Body of pancreas (tissue), 4 donors: ENCODE measurements at places on chromosomes 5 and 9.
A peak's percentile ranks its signal among the peaks of the same experiment; 100 is the strongest.

GRCh38 chr9:77013932-77014596 lies 5.4 kb upstream of the FOXB2 start:
- no peak for DNase-seq

DNA sequence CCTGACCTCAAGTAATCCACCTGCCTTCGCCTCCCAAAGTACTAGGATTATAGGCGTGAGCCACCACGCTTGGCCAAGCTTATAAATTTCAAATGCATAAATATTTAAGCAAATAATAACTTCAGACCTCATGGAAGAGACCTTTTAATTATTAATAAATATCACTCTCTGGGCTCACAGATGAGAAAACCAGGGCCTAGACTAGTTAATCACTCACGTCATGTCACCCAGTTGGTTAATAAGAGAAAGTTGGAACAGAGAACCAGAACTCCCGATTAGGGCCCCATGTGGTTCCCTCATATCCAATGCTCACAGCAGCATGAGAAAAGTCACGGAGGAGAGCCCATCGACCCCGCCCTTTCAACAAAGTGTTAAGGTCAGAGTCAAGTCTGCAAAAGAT lies 79.3 kb downstream of the EPB41L4A start:
- DNase-seq, result no peak

GRCh38 chr9:107438211-107439031 lies 51.1 kb downstream of the KLF4 start:
- no peak for DNase-seq

DNA sequence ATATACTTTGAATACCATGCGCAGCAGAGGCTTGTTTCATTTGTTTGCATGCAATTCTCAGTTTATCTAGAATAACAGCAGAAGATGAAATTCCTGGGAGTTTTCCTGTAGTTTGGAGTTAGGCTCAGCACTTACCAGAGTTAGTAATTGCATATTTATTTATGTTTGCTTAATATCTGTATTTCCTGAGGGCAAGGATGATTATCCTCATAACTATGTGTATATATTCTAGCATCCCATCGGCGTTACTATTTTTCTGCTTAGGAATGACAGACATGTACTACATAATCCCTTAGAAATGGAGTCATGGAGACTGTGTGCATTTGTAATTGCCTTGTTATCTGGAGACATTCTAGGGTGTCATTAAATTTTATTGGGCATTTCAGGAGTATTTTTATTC lies 1184.8 kb downstream of the DTWD2 start:
- no peak for DNase-seq

DNA sequence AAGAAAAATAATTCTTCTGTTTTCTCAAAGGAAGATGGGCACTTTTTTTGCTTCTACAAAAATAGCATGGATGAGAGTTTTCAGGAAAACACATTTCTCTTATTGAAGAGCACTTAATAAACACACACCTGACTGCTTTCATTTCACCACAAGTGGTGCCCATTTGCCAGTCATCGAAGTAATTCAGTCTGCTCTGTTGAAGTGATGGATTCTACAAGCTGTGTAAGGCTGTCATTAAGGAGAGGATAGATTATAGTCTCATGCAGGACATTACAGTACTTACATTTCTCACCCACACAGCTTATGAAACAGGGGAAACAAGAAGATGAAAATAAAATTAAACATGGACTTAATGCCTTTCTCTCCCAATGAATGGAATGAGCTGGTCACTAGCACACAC lies 165.2 kb downstream of the NR2F1-AS1 start:
- DNase-seq, result no peak

- no peak for DNase-seq
These were observed 302.7 kb upstream of the RFX3 start for GRCh38 chr9:3828495-3828894.

DNA sequence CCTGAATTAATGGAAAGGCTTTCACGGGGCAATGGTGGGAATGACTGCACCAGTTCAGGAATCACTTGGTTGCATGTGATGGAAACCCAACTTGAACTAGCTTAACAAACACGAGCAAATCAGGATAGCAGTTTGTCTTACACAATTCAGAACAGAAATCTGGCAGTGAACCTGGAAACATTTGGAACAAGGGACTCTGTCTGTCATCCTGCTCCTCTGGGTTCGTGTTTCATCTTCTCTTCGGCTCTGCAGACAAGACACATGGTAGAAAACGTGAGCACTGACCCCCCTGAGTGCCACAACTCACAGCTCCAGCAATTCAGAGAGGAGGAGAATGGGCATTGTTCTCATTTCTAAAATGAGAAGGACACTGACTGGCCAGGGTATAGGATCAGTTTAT lies 218.1 kb upstream of the NREP start:
- no peak for DNase-seq

DNA sequence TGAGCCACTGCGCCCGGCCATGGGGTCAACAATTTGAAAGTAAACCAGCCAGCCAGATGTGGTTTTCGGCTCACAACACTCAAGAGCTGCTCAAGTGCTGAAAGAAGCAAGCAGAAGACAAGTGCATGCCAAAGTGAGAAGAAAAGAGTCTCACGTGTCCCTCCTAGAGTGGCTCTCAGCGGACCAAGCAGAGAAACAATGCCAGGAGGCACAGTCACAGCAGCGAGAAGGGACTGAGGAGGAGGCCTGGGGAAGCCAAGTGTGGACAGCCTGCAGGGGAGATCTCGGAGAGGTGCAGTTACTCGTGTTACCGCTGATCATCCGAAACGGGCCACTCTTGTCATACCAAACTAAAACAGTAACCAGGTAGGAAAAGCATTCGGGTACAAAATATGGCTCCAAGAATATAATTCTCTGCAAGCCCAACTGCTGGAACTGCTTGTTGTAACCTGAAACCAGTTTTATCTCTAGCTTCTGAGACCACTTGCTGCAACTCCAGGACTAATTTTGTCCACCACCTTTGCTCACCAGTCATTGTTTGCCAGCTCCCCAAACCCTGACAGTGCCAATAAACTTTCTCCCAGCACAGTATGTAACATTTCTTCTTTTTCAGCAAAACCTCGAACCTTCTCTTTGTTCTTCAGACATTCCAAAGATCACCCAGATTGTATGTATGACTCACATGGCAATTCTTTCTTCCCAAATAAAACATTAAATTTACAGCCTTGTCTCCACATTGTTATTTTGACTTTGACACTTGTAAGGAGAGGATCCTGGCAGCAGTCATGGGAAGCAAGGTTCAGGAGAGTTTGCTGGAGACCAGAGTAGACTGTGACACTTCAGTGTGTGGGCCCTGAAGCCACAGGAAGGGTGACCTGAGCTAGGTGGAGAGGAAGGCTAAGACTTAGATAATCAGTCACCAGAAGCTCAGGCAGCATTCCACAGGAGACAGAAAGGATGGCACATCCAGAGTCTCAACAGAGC lies 6.3 kb downstream of the SLC35D2 start:
- no peak for DNase-seq

DNA sequence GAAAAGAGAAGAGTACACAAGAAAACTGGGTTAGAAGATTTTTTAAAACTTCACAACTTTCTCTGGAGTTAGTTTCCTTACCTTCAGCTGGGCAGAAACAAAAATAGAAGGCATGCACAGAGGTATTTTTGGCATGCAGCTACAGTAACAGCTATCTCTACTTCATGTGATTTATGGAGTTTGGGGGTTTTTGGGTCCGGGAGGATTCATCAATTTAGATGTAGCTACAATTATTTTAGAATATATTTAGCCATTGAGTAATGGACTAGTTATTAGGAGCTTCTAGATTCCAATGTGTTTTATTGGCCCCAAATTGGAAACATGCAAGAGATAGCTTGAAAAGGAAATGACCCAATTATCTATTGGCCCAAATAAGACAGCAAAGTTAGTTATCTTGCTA lies 91.6 kb upstream of the TNFAIP8 start:
- DNase-seq, result no peak

DNA sequence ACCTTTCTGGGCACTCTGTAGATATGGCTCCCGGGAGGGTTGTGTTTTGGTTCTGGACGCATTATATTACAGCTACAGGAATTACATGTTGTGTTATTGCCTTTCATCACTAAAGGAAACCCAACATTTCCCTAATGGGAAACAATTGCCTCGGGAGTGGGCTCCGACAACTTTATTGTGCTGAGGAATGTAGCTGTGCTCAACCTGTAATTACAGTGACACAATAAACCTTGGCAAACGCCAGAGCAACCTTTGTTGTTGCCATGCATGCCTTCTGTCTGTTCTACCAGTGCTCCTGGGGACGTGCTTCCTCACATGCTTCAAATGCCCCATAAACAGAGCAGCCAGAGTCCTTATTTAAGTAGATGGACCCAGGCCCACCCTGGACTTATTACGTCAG lies 182.4 kb downstream of the DIRAS2 start:
- DNase-seq, result no peak

GRCh38 chr5:35884191-35884769 lies 27.6 kb downstream of the IL7R start:
- no peak for DNase-seq

DNA sequence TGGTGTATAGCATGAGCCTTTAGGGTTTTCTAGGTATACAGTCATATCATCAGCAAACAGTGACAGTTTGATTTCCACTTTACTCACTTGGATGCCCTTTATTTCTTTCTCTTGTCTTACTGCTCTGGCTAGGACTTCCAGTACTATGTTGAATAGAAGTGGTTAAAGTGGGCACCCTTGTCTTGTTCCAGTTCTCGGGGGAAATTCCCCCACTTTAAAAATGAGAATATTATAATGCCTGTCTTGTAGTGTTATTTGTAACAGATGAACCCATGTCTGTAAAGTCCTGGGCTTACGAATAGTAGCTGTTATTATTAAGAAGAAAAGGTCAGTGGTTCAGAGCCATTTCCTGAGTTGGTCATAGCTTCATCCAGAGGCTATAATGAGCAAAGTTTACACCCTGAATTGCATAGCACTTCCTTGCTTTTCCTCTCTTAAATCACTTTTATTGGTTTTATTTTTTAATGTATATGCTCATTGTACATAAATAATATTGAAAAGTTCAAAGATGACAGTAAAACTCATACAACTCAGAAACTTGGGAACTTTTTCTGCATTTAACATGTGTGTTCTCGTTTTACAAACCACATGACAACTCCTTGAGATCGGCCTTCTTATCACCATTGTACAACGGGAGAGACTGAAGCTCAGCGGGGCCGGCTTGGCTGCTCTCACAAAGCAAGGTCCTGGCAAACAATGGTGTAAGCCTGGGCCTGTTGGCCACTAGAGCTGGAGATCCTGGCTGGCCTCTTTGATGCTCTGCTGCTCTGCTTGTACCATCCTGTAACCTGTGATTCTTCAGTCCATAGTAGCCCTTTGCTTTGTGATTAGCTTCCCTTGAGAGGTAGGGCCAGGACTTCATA lies 85.2 kb downstream of the CYFIP2 start:
- DNase-seq, result no peak

GRCh38 chr5:179820483-179821297 lies at the start of gene SQSTM1:
Gene SQSTM1, plus strand, starts transcription at chr5:179820905. Its CDS starts 32 bp downstream, at chr5:179820937.
- DNase-seq, result peak; percentile 86

DNA sequence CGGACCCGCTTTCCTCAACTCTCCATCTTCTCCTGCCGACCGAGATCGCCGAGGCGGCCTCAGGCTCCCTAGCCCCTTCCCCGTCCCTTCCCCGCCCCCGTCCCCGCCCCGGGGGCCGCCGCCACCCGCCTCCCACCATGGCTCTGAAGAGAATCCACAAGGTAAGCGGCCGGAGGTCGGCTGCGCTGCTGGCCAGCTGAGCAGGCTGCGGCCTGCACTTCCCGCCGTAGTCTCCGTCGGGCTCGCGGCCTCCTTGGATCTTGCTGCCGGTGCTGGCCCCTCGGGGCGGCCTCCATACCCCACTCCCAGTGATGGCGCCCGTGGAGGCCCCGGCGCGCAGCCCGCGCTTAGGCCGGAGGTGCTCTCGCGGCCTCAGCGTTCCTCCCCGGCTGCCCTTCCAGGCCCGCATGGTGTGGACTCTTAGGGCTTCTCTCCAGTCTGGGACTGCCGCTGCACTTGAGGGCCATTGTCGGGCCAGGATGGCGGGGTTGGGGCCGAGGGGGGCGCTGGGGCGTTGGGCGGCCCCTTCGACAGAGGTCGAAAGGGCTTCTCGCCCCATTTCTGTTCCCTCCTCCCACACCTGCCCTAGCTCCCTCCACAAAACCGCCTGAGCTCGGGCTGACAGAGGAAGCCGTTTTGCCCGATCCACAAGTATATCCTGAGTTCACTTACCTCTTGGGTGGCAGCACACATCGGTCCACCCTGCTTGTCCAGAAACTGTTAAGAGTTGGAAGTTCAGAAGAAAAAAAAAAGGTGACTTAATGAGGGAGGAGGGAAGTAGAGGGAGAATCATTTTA lies 714 bp downstream of the UBE2D2 start:
- peak; percentile 50 for DNase-seq

DNA sequence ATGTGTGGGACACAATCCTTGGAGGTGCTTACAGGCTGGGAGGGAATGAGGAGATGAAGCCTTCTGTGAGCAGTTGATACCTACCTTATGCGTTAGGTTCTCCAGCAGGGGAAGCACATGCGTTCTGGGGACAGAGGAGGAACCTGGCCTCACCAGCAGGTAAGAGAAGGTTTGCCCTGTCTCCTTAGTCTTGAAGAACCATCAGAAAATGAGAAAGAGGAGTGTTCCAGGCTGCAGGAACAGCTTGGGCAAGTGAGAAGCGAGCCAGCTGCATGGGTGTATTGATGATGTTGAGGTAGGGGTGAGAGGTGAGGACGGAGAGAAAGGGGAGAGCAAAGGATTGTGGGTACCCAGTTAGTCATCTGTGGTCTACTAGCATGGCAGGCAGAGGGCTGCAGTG lies 156.9 kb upstream of the MVB12B start:
- no peak for DNase-seq

DNA sequence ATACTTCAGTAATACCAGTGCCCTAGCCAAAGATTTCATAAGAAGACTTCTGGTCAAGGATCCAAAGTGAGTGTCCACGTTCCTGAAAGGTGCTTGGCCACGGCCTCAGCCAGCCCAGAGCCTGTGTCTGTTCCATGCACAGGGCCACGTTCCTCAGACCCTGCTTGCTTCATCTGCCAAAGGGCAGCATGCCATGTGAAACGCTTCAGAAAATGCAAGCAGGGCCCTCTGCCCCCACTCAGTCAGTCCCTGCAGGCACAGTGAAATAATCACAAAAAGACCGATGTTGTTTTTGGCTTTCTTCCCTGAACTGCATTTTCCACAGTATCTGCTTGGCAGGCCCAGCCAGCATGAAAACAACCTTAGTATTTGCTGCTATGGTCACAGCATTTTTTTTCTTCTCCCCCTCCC lies 85.5 kb upstream of the CTSL start:
- DNase-seq, result peak; percentile 82

DNA sequence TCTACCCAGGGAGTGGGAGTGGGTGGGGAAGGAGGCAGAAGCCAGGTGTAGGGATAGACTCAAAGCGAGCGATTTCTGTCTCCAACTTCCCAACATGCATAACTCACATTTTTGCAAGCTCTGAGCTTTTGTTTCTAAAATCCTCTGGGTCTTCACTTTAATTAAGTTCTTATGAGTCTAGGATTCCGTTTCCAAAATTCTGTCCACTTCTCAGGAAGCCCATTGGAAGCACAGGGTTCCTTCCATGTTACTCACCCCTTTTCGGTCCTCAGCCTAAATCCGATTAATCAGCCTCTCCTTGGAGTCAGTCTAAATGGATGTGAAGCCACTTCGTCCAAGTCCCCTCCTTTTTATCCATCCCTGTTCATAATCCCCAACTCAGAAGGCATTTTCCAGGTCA lies 1.4 kb downstream of the GPX3 start:
- no peak for DNase-seq
